ENCODE measurements at places on chromosomes 16 and 17. TPM values are rescaled to one million over a fixed set of nuclear protein-coding genes. Genes with fewer than 3 reads are reported as not detected.

The ZNF232 gene
- total RNA-seq, result 24.1 TPM

The EME2 gene
- total RNA-seq, result 17.3 TPM

The TRPV3 gene
- total RNA-seq, result 0.69 TPM

The TEKT1 gene
- total RNA-seq, result not detected

The CUEDC1 gene
- total RNA-seq, result 3.0 TPM

The PDXDC1 gene
- 86.1 TPM for total RNA-seq

The GLIS2 gene
- 9.0 TPM for total RNA-seq

The HEXD gene
- 31.1 TPM for total RNA-seq

The GPR179 gene
- 0.03 TPM for total RNA-seq

The PRAC1 gene
- total RNA-seq, result not detected

- H3K36me3 ChIP-seq, result no peaks in the 10 kb centered on the region
- peaks cover 1% of the 10 kb centered on the region for H3K4me1 ChIP-seq
- no peaks in the 10 kb centered on the region for H3K27me3 ChIP-seq
- DNase-seq, result no peak
- no peak overlapping the region for H3K27ac ChIP-seq
- no peak overlapping the region for H3K4me3 ChIP-seq
Measured at GRCh38 chr16:4067262-4068001, 48.8 kb downstream of the ADCY9 start.

- H3K4me3 ChIP-seq, result peak overlapping the region; percentile 100
- peaks cover 33% of the 10 kb centered on the region for H3K36me3 ChIP-seq
- DNase-seq, result no peak
- peak overlapping the region; percentile 96 for H3K27ac ChIP-seq
- H3K27me3 ChIP-seq, result no peaks in the 10 kb centered on the region
- peaks cover 42% of the 10 kb centered on the region for H3K4me1 ChIP-seq
Measured at GRCh38 chr17:16440901-16441629, 25.7 kb downstream of the TRPV2 start.

GRCh38 chr17:9676820-9677310 is 31.5 kb downstream of the USP43 start:
- DNase-seq, result no peak
- H3K4me1 ChIP-seq, result no peaks in the 10 kb centered on the region
- no peaks in the 10 kb centered on the region for H3K27me3 ChIP-seq
- H3K27ac ChIP-seq, result no peak overlapping the region
- H3K4me3 ChIP-seq, result no peak overlapping the region

DNA sequence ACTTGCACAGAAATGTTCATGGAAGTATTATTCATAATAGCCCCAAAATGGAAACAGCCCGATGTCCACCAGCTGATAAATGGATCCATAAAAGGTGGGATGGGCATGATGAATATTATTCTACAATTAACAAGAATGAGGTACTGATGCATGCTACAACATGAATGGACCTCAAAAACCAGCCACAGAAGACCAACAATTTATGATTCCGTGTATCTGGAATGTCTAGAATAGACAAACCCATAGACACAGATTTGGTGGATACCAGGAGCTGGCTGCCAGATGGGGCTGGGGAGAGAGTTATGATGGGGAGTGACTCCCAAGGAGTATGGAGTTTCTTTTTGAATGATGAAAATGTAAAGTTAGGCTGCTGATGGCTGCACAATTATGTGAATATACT is 10.8 kb upstream of the NAGLU start:
- H3K36me3 ChIP-seq, result no peaks in the 10 kb centered on the region
- H3K4me3 ChIP-seq, result no peak overlapping the region
- DNase-seq, result no peak
- H3K27me3 ChIP-seq, result no peaks in the 10 kb centered on the region
- no peak overlapping the region for H3K27ac ChIP-seq
- H3K4me1 ChIP-seq, result peaks cover 6% of the 10 kb centered on the region

- no peak overlapping the region for H3K27ac ChIP-seq
- no peak overlapping the region for H3K4me3 ChIP-seq
- no peaks in the 10 kb centered on the region for H3K27me3 ChIP-seq
- no peaks in the 10 kb centered on the region for H3K4me1 ChIP-seq
- no peak for DNase-seq
Measured at GRCh38 chr17:31595076-31595475, 203.6 kb downstream of the RAB11FIP4 start.

GRCh38 chr17:27940503-27941428 is 47.6 kb upstream of the LYRM9 start:
- H3K4me3 ChIP-seq, result no peak overlapping the region
- H3K27me3 ChIP-seq, result no peaks in the 10 kb centered on the region
- H3K27ac ChIP-seq, result no peak overlapping the region
- H3K36me3 ChIP-seq, result no peaks in the 10 kb centered on the region
- no peak for DNase-seq
- peaks cover 42% of the 10 kb centered on the region for H3K4me1 ChIP-seq

- H3K4me1 ChIP-seq, result no peaks in the 10 kb centered on the region
- no peaks in the 10 kb centered on the region for H3K27me3 ChIP-seq
- no peak overlapping the region for H3K4me3 ChIP-seq
Measured at GRCh38 chr16:20401066-20401465, 3.5 kb downstream of the PDILT start.

DNA sequence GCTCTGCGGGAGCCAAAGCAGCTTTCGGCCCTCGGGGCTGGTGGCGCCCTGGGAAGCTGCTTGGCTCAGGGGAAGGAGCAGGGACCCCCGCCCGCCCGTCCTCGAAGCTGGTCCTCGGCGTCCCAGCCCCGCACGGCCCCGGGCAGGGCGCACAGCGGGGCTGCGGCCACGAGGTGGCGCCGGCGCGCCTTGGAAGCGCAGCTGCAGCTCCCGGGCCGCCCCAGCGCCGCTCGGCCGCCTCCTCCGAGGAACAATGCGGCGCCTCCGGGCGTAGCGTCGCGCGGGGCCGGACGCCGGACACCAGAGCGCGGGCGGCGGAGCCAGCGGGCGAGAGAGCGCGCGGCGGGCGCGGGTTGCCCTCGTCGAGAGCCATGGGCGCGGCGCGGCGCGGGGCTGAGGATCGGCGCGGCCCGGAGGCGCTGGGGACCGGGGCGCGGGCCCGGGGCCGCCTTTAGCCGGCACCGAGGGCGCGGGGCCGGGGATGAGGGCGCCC is at the start of gene MGAT5B:
Gene MGAT5B (plus strand): TSS at position 229 of the 493 bp plus-strand sequence. CDS start 626 bp downstream, outside the sequence.
- H3K27ac ChIP-seq, result no peak within 1 kb of the TSS
- H3K4me1 ChIP-seq, result peaks cover 12% of the 10 kb centered on the region
- peaks cover 28% of the 10 kb centered on the region for H3K27me3 ChIP-seq
- H3K4me3 ChIP-seq, result peak within 1 kb of the TSS; percentile 68

GRCh38 chr17:56521414-56522141 is 71.9 kb upstream of the NOG start:
- H3K4me3 ChIP-seq, result no peak overlapping the region
- H3K36me3 ChIP-seq, result no peaks in the 10 kb centered on the region
- H3K27me3 ChIP-seq, result no peaks in the 10 kb centered on the region
- DNase-seq, result peak; percentile 27
- no peak overlapping the region for H3K27ac ChIP-seq

GRCh38 chr17:57425431-57425830 is 169.1 kb downstream of the MSI2 start:
- no peak overlapping the region for H3K4me3 ChIP-seq
- H3K36me3 ChIP-seq, result no peaks in the 10 kb centered on the region
- H3K27ac ChIP-seq, result no peak overlapping the region

DNA sequence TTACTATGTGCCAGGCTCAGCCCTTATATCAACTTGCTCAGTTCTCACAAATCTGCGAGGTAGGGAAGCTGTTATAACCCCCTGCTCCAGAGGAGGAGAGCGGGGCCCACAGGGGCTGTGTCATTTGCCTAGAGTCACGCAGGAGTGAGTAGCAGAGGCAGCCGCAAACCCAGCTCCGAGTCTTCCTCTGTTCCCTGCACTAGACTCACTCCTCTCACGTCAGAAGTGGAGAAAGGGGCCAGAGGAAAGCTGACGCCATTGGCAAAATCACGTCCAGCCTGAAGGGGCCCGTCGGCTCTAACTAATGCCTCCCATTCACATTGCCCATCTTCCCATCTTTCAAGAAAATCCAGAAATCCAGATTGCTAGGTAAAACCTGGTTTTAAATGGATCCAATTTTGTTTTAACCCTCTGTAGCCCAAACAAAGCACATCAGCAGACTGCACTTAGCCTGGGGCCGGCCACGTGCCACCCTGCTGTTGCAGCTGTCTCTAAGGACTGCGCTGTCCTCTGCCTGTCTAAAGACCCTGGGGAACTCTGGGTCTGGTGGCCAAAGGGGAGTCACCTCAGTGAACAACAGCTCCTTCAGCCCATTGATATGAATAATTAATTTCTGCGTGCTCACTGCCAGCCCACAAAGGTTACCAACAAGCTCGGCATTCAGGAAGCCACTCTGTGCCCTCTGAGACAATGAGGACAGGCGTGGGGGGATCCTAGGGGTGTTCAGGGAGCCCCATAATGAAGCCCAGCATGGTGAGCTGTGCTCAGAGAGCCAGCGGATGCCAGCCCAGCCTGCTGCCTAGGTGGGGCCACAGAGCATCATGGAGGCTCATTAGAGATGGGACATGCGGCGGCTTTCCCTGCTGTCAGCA is 36.7 kb upstream of the ABR start:
- H3K27ac ChIP-seq, result no peak overlapping the region
- no peak overlapping the region for H3K4me3 ChIP-seq
- H3K36me3 ChIP-seq, result no peaks in the 10 kb centered on the region
- peaks cover 4% of the 10 kb centered on the region for H3K4me1 ChIP-seq

DNA sequence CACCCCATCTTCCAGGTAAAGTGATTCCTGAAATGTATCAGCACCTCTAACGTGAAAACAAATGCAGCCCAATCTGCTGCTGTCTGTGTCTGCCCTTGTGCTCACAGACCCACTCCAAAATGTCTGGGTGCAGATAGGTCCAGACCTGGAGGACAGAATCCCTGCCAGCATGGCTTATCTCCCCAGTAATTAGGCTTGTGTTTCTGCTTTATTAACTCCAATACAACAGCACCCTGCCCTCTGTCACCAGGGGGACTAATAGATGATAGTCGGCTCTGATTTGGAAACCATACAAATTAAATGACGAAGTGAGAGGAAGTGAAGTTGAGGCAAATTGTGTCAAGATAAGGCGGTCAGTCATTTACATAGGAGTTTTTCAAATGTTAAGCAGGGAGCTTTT is 608.3 kb upstream of the SALL1 start:
- no peaks in the 10 kb centered on the region for H3K36me3 ChIP-seq
- peaks cover 55% of the 10 kb centered on the region for H3K4me1 ChIP-seq
- H3K27ac ChIP-seq, result no peak overlapping the region
- no peak overlapping the region for H3K4me3 ChIP-seq
- no peaks in the 10 kb centered on the region for H3K27me3 ChIP-seq

- DNase-seq, result no peak
- no peaks in the 10 kb centered on the region for H3K36me3 ChIP-seq
- 0 out of 2 replicates have a peak overlapping the region, but pooled peaks have one; percentile 17 for H3K4me3 ChIP-seq
- no peak overlapping the region for H3K27ac ChIP-seq
- H3K4me1 ChIP-seq, result peaks cover 33% of the 10 kb centered on the region
Measured at GRCh38 chr17:27339198-27339835, 45.4 kb downstream of the WSB1 start.

GRCh38 chr17:77611791-77612502 is 346.6 kb upstream of the TNRC6C start:
- no peaks in the 10 kb centered on the region for H3K27me3 ChIP-seq
- no peaks in the 10 kb centered on the region for H3K36me3 ChIP-seq

DNA sequence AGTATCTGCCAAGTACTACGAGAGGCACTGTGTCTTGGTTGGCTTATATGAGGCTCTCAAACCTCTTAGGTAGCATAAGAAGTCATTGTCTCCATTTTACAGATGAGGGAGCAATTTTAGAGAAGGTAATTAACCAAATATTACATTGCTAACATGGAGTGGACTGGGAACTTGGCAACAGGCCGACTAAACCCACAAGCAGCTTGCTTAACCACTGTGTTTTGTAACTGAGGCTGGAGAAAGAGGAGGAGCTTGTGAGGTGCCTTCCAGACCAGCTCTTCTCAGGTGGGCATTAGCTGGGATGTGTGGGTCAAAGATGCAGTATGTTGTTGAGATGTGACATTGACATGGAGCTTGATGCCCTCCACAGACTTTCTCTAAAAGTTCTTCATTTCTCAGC is 835.6 kb upstream of the RBFOX1 start:
- no peaks in the 10 kb centered on the region for H3K4me1 ChIP-seq
- no peaks in the 10 kb centered on the region for H3K36me3 ChIP-seq
- no peaks in the 10 kb centered on the region for H3K27me3 ChIP-seq
- H3K4me3 ChIP-seq, result no peak overlapping the region
- no peak overlapping the region for H3K27ac ChIP-seq

DNA sequence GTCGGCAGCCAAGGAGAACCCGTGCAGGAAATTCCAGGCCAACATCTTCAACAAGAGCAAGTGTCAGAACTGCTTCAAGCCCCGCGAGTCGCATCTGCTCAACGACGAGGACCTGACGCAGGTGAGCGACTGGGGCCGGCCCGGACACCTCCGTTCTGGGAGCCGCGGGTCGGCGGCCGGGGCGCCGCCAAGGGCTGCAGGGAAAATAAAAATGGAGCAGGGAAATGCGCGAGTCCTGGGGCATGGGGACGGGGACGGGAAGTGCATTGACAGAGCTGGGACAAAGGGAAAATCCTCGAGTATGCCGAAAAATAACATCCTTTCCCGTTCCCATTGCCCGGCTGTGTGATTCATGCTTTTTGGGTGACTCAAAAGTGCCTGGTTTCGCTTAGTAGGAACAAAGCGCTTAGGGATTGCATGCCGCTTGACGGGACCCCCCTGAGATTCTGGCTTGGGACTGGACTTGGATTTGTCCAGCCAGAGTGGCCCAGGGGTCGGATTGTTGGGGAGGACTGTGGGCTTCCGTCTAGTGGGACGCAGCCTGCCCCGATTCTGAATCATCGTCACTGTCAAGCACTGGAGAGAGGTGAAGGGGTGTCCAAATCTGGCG is 699 bp downstream of the MPRIP start:
- DNase-seq, result peak; percentile 54
- H3K36me3 ChIP-seq, result no peaks in the 10 kb centered on the region
- peaks cover 5% of the 10 kb centered on the region for H3K27me3 ChIP-seq
- H3K4me3 ChIP-seq, result peak overlapping the region; percentile 94
- no peak overlapping the region for H3K27ac ChIP-seq
- peaks cover 30% of the 10 kb centered on the region for H3K4me1 ChIP-seq

DNA sequence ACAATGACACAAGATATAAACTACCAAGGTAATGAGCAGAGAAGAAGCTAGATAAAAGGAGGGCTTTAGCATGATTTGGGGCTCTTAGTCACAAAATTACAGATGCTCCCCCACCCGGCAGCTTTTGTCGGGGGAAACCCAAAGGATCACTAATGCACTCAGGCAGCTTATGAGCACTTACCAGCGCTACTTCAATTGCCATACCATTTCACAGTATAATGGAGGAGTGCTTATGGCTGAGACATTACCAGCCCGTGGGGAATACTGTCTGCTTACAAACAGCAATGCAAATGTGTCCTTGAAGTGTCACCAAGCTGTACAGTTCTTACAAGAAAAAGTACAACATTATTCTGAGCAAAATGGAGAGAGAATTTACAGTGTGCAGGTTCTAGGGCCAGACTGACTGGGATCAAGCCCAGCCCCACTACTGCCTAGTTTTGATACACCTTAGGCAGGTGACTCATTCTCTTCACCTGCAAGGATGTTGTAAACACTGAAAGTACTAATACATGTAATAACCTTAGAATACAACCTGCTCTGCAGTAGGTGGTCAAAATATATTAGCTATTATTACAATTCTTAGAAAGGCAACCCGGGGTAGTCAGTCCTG is 16.3 kb downstream of the ANKFY1 start:
- peaks cover 28% of the 10 kb centered on the region for H3K4me1 ChIP-seq
- H3K27me3 ChIP-seq, result no peaks in the 10 kb centered on the region
- no peaks in the 10 kb centered on the region for H3K36me3 ChIP-seq
- peak overlapping the region; percentile 52 for H3K27ac ChIP-seq

Data from GM23338 (cell line).